ENCODE measurements at places on chromosomes 7 and 10. TPM values are rescaled to one million over a fixed set of nuclear protein-coding genes. Genes with fewer than 3 reads are reported as not detected.

GRCh38 chr7:101453617-101454016 is 90.9 kb downstream of the COL26A1 start:
- no peak for DNase-seq

- DNase-seq: peak; percentile 83
Observed at GRCh38 chr10:66925896-66926715, at the start of gene LRRTM3. Gene LRRTM3, plus strand, starts transcription at chr10:66926036.

- DNase-seq: no peak
Observed at GRCh38 chr10:33265621-33266020, 68.8 kb downstream of the NRP1 start.

GRCh38 chr7:150715293-150715692 is 1.1 kb upstream of the GIMAP1 start:
- no peak for DNase-seq

- peak; percentile 82 for DNase-seq
Observed at GRCh38 chr7:116441534-116441933, 58.0 kb upstream of the CAV2 start.

GRCh38 chr7:147857152-147858140 is 733.1 kb upstream of the C7orf33 start:
- DNase-seq: no peak

- DNase-seq: peak; percentile 72
Observed at GRCh38 chr10:107098326-107098725, 66.2 kb downstream of the SORCS1 start.

- DNase-seq: no peak
Observed at GRCh38 chr10:122798704-122799231, 46.9 kb downstream of the CUZD1 start.

DNA sequence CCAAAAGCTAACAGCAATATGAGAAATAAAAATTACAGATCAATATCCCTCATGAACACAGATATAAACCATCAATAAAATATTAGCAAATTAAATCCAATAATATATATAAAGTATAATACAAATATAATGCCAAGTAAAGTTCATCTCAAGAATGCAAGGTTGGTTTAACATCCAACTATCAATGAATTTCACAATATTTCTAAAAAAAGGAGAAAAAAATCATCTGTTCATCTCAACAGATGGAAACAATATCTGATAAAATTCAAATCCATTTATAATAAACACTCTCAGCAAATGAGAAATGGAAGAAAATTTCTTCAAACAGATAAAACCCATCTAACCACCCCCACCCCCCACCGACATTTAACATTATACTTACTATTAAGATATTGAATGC is 86.9 kb downstream of the SIRT1 start:
- no peak for DNase-seq

DNA sequence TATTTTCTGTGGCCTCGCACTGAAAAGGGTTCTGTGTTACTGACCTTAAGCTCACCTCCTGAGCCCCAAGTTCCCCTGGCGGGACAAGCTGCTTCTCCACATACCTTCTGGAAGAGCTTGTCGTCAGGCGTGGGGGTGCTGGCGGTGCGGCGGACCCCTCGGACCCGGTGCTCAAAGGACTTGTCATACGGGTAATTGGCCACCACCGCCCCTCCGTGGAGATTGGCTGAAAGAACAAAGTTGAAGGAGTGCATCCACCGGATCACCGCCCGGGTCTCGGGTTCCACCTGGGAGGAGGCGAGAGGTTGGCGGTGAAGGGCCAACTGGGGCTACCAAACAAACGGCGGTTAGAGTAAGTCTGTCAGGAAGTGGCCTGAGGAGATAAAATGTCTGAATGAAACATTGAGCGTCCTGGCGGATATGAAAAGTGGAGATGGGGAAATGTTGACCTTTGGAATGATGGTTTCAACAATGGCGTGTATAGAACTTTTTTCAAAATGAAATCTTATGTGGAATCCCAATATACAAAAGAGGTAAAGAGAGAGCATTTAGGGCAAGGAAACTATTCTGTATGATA is 16.5 kb downstream of the CPN1 start:
- no peak for DNase-seq

GRCh38 chr10:70850097-70850496 is 34.3 kb downstream of the SGPL1 start:
- no peak for DNase-seq

GRCh38 chr10:132363921-132364593 is 32.1 kb downstream of the LRRC27 start:
- peak; percentile 44 for DNase-seq

GRCh38 chr10:98170249-98171117 is 36.0 kb downstream of the R3HCC1L start:
- DNase-seq: peak; percentile 51

DNA sequence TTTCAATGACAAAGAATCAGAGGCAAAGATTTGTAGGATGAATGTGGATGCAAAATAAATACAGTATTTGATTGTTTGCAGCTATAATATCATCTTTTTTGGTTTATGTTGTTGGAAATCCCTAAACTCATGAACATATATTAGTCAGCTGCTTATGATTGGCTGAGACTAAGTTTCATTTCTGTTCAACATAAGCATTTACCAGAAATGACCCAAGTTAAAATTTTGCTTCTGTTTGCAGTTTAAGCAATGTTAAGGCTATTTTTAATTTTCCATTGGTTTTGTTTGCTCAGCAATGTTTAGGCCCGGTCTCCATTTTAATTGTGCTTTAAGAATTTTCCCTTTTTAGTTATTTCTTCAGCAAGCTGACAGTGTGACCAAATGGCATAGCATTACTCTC is 22.0 kb downstream of the GIMAP6 start:
- DNase-seq: no peak

DNA sequence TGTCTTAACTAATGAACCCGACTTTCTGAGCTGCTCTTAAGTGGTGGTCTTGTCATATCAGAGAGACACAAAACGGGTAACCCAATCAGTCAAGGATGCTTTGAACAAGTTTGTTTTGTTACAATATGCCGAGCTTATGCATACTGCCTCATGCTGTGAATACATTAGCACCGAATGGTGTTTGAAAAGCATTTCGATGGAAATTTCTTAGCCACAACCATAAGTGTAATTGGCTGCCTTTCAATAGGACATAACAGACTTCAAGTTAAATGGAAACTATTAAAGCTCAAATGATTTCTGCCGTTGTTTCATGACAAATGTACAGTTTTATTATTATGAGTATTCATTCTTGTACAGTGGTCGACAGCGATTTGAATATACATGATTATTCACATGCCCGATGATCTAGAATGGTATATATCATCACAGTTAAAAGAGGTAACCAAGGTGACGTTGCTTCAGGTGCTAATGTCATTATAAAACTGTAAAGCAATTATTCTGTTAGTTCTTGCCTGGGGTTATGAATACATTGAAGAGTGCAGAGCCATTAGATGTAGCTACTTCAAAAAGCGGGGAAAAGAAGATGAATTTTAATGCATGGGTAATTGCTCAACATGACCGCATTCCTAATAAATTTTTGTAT is 118.8 kb downstream of the EBF3 start:
- DNase-seq: peak; percentile 52

GRCh38 chr10:60964257-60965235 is 20.6 kb upstream of the RHOBTB1 start:
- DNase-seq: peak; percentile 90

GRCh38 chr7:118041251-118041878 is 142.6 kb upstream of the LSM8 start:
- DNase-seq: peak; percentile 9

- no peak for DNase-seq
Observed at GRCh38 chr7:142529591-142529990, 219.7 kb upstream of the PRSS1 start.

DNA sequence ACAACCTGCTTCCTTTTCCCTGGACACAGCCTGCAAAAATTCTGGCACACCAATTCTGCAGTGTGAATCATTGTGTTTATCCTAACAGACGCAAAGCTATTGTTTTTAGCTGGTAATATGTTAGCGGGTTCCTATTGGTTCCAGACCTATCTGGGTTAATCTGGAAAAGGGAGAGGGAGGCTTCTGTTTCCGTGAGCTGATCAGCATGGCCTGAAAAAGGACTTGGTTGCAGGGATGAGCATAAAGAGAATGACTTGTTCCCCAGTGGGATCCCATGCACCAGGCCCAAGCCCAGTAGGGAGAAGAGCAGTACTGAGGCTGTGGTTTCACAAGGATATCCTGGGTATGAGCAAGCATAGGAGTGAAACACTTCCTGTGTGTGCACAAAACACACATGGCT is 78.4 kb downstream of the PDE1C start:
- DNase-seq: no peak

DNA sequence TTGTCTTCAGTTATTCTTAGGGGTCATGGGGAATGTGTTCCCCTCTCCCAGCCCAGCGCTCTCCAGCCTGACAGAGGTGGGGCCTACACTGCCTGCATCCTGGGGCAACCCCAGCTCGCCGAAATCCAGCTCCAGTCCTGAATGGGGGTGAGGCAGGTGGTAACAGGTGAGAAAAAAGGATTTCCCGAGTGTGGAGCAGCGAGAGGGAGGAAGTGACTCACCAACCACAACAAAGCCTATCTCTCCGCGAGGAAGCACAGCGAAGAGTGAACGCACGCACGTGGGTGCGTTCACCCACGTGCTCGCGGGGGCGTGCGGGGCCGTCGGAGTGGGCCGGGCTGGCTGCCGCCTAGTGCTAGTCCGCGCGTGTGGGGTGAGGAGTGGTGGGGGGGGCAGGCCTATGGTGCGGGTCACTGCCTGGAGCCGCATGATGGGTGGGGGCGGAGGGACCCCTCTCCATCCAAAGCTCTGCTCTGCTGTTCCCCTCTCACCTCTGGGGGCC is 855 bp upstream of the PALD1 start:
- peak; percentile 42 for DNase-seq

DNA sequence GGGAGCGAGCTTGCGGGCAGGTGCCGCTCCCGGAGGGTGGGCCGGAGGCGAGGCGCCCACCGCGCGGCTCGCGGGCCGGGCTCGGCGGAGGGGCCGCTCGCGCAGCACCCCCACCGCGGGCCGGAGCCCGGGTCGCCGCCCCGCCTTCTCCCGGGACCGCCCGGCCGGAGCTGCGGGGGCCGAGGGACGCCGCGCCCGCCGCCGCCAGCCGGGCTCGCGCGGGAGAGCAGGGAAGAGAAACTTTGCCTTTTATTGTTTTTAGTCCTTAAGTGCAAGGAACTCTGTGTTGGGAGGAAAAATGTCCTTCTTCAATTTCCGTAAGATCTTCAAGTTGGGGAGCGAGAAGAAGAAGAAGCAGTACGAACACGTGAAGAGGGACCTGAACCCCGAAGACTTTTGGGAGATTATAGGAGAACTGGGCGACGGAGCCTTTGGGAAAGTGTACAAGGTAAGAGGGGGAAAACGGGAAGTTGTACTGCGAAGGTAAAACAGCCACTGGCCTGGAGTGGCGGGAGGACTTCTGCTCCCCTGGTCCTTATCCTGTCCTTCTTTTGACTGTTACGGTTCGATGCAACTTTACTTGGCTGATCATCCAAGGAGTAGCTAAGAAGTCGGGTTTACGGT is 620 bp downstream of the SLK start:
- peak; percentile 44 for DNase-seq

DNA sequence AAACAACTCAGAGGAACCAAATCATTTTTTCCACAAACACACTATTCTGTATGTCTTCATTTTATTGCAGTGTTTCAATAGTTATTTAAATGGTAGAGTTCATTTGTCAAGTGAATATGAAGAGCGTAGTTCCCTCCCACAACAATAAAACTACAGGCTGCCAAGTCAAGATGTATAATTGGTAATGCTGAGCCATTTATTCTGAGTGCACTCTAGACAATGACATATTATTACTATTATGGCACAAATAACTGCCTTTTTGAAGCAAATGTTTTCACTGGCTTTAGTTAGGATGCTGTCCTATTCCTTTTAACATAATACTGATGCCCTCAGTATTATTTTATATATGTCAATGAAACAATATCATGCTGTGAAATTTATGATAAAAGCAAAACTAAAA is 102.7 kb upstream of the PCDH15 start:
- DNase-seq: no peak

GRCh38 chr10:78691301-78692030 is 377.3 kb upstream of the ZMIZ1 start:
- DNase-seq: no peak

DNA sequence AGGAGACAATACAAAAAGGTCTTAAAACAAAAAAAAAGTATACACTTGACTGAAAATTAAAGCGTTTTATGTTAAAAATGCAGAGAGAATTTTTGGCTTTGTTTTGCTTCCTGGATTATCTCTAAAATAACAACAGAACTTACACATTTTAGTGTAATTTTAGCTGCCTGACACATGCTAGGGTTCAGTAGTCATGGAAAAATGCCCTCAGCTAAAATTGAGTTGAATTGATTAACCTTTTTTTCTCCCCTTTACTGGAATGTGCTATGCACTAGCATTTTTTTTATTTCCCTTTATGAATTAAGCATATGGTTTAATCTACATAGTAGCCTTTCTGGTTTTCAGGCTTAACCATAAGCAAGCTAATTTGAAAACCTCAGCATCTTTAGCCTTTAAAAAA is 89.9 kb downstream of the ZNF277 start:
- peak; percentile 66 for DNase-seq

ANKRD16 gene
- total RNA-seq: 16.2 TPM

ADCK2 gene
- 7.5 TPM for total RNA-seq

SORBS1 gene
- 0.56 TPM for total RNA-seq

ANXA8L1 gene
- not detected for total RNA-seq

PLAU gene
- total RNA-seq: 6.9 TPM

KCNH2 gene
- total RNA-seq: 4.0 TPM

OPALIN gene
- total RNA-seq: not detected

ZP3 gene
- 9.8 TPM for total RNA-seq

RSPH10B gene
- 0.41 TPM for total RNA-seq

ADCY1 gene
- 0.98 TPM for total RNA-seq

CALY gene
- not detected for total RNA-seq

RNF148 gene
- 6.1 TPM for total RNA-seq

PDE6C gene
- not detected for total RNA-seq

HTRA1 gene
- 0.55 TPM for total RNA-seq

LAMB1 gene
- total RNA-seq: 169 TPM
